Right hindlimb (tissue), 1 donor: ENCODE measurements at places on chromosomes 5 and 9.

GRCh38 chr5:137560420-137560819 is 61.3 kb upstream of the SPOCK1 start:
- no peak for DNase-seq

DNA sequence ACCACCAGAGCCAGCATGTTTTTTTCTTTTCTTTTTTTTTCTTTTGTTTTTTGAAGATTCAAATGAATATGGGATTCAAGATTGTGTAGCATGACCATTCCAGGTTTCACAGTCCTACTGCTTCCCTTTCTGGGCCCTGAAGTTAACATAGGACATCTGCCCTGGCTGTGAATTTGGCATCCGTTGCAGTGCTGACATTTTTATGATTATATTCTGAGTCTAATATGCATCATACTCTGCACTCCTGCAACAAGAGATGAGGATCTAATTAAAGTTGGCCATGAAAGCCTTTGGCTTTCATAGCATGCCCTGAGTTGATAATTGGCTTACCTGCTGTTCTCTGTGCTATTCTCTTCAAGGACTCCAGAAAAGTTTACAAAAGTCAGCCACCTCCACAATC is 29.8 kb downstream of the C5orf22 start:
- DNase-seq: no peak

DNA sequence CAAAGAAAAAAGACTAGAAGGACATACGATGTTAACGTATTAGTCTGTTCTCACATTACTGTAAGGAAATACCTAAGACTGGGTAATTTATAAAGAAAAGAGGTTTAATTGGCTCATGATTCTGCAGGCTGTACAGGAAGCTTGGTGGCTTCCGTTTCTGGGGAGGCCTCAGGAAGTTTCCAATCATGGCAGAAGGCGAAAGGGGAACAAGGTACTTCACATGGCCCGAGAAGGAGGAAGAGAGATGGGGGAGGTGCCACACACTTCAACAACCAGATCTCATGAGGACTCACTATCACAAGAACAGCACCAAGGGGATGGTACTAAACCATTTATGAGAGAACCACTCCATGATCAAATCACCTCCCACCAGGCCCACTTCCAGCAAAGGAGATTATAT is 110.1 kb downstream of the CARTPT start:
- no peak for DNase-seq

GRCh38 chr5:112822456-112822855 is 38.6 kb upstream of the SRP19 start:
- DNase-seq: no peak

DNA sequence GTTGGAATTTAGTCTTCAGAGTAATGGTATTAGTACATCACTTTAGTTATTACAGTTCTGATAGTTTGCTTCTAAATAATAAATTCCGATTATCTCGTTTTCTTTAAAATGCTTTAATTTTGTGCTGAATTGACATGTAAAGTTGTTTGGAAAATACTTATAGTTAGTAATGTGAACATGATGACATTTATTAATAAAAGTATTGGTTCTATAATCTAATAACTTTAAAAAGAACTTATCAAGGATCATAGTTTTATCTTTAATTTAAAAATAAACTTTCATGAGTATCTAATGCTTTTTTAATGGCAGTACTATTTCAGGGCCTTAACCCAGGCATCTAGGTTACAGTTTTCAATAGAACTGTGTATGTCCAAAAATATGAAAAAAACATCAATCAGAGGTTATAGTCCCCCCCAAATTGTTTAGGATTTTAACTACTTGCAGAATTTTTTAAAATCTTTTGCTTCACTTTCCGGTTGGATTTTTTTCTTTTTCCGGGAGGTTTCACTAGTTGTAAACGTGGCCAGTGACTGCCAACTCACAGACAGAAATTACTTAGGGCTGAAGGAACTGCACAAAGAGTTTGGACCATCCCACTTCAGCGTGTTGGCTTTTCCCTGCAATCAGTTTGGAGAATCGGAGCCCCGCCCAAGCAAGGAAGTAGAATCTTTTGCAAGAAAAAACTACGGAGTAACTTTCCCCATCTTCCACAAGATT is 680 bp downstream of the GPX8 start:
- DNase-seq: peak; percentile 89

- DNase-seq: no peak
Measured at GRCh38 chr5:5350101-5350500, 72.4 kb upstream of the ICE1 start.

DNA sequence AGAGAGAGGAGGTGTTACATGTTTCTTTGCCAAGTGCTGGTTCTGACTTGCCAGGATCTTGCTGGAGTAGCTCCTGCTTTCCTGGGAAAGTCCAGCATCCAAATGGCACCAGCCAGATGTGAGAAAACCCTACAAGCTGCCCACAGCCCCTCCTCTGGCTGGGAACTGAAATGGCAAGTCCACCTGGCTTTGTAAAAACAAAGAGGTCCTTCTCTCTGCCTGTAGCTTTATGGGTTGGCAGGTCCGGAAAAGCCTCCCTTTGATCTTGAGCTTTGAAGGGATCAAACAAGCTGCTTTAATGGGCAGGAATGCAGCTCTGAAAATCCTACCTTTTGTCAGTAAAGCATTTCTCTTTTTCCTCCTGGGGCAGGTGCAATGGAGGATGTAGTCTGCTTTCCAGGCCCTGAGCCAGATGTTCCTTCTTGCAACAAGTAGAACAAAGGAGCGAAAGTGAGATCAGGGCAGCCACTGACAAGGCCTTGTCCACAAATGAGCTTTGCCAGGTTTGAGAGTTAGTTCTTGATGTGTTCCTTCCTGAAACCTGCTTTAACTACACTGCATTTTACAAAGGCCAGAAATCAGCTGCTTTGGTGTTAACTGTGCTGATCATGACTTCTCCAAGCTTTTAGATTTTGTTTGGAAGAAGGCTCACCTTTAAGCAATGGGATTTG is 456.7 kb downstream of the ZNF608 start:
- peak; percentile 74 for DNase-seq

DNA sequence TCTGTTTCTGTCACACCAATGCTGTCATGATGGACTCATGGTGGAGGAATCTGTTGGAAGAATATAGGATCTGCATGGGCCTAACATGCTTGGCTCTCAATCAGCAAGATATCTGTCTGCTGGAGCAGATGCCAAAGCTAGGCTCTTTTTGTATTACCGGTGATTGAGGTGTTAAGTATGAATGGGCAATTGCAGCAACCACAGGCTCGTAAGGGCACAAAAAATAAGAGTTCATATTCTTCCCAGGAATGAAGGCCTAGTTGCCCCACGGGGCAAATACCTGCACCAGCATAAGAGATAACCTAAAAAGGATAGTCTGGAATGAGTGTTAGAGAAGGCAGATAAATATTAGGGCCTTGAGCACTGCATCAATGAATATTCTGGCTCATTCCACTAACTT is 679.5 kb upstream of the COX7C start:
- no peak for DNase-seq

- DNase-seq: no peak
Measured at GRCh38 chr9:137969008-137969407, 91.4 kb downstream of the CACNA1B start.

GRCh38 chr5:135913713-135914626 is 18.3 kb upstream of the IL9 start:
- no peak for DNase-seq

- DNase-seq: no peak
Measured at GRCh38 chr5:178273665-178274541, 41.3 kb upstream of the PHYKPL start.

DNA sequence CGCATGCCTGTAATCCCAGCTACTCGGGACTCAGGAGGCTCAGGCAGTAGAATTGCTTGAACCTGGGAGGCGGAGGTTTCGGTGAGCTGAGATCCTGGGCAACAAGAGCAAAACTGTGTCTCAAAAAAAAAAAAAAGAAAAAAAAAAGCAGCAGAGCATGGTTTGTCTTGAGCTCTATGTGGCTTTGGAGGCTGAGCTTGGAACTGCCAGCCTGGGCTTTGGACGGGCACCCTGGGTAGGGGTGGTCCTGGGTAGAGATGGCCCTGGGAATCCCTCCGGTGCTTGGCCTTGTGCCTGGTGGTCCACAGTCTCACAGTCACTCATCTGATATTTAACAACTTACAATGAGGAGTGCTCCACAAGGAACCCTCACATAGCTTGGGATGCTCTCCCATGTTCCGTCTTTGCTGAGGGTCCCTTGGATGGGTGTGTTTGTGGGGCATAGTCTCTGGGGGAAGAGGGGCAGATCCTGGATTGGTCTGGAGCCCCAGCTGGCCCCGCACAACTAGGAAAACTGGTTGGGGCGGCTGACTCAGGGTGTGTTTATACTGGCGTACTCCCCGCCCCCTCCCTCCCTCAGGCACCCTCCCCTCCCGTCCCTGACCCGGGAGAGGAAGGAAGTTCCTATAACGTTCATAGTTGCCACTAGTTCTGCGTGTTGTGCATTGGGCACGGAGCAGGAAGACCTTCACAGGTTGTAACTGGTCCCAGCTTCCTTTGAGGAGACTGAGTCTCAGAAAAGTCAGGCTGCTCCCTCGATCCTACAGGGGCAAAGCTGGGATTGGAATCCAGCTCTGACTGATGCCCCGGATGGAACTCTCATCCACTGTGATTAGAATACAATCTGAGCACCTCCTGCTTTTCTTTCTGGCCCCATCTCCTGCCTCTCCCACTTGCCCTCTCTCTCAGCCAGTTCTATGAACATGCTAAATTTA is 11.2 kb downstream of the IER5L start:
- DNase-seq: peak; percentile 68

DNA sequence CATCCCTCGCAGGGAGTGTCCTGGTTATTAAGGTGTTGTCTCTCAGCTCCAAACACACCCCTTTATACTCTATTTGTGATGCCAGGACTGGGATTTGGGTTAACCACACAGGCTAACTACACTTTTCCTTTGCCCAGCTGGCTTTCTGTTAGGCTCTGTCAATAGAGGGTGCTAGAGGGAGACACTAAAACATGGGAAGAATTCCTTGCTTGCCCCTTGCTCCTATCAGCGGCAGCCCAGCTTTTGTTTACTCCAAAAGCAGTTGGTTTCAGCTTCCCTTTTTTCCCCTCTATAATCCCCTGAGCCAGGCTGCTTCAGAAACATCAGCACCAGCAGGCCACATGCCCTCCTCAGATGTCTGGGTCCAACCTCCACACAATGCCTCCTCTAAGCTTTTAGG is 297.1 kb downstream of the KCTD16 start:
- DNase-seq: peak; percentile 20

- DNase-seq: no peak
Measured at GRCh38 chr5:32330126-32330971, 17.6 kb upstream of the MTMR12 start.

- DNase-seq: no peak
Measured at GRCh38 chr9:73116880-73117279, 34.8 kb upstream of the ANXA1 start.

DNA sequence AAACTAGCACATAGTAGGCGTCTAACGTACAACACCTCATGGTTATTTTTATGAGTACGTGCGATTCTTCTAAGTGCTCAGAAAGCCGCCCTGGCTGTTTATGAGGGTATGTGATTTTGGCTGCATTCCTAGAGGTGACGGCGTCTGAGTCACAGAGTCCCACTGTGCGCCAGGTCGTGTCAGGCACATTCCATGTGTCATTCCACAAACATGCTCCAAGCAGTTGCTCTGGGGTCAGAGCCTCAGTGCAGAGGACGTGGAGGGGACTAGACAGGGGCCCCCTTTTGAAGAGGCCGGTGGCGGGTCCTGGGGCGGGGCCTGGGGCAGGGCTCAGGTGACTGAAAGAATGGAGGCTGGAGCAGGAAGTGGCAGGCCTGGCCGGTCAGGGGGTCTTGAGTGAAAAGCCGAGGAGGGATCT is 51.9 kb downstream of the NEK6 start:
- no peak for DNase-seq

GRCh38 chr5:131413605-131414559 is 150.0 kb downstream of the CDC42SE2 start:
- DNase-seq: peak; percentile 24

DNA sequence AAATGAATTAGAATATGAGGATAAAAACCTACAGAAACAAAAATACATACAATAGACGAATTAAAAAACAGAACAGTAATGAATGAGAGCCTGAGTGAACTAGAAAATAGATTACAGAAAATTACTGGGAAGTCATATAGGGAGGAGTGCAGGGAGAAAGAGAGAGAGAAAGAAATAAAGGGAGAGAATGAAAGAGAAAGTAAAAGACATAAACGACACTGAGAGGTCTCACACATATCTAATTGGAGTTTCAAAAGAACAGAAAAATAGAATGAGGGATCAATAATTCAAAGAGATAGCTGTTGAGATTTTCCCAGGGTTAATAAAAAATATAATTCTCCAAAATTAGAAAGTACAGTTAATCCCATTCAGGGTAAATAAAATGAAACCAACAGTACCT is 156.4 kb upstream of the FTMT start:
- no peak for DNase-seq

GRCh38 chr5:108303086-108303485 is 78.8 kb downstream of the FBXL17 start:
- DNase-seq: no peak

DNA sequence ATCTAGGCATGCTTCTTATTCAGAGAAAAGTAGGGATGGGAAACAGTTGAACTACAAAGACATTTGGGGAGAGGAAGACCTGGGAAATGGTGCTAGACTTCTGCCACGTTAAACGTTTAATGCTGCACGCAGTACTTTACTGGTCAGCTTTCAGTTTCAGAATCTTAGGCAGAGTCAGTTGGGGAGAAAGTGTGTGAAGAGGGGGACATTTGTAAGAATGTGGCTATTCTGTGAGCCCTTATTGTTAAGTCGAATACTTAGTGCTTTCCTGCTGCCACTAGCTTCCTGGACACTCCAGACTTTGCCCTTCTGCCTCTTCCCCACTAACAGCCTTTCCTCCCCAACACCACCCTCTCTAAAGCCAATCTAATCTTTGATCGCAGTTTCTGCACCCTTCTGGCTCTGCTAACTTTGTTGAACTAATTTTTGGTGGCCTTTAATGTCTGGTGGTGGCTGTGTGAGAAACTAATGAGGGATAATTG is 6.1 kb downstream of the CYSTM1 start:
- no peak for DNase-seq

DNA sequence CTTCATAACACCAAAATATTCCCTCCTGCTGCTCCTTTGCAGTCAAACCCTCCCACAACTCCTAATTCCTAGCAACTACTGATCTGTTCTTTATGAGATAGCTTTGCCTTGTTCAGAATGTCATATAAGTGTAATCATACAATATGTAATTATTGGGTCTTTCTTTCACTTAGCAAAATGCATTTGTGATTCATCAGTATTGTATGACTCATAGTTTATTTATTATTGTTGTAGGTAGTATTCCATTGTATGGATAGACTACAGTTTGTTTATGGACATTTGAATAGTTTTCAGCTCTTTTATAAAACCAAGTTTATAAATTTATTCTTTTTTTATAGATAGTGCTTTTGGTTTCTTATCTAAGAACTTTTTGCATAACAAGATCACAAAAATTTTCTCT is 468.2 kb upstream of the KIF2A start:
- no peak for DNase-seq

DNA sequence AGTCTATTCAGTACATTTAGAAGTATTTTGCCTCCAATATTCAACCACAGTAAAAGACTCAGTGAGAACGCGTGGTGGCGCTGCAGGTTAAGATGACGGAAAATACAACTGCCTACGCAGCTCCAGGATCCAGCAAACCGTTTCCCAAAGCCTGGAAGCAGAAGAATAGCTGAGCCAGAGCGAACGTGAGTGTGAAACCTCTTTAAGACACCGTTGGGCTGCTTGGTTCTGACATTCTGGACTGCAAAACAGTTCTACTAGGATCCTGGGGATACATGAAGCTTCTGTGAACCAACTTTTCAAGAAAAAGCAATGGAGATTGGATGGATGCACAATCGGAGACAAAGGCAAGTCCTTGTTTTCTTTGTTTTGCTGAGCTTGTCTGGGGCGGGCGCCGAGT is at the start of gene PCDHB16:
PCDHB16 (plus strand) TSS at position 140 of the 400 bp plus-strand sequence; CDS start at position 313, 173 bp downstream.
- peak; percentile 30 for DNase-seq

GRCh38 chr9:128899566-128900322 is 17.8 kb downstream of the LRRC8A start:
- no peak for DNase-seq
